Activated CD8-positive, alpha-beta T cell treated with anti-CD3 and anti-CD28 coated beads, Interleukin-2, amount 10 ng/mL, durations not matched to agents 7 days and 5 days (primary cell): ENCODE measurements at places on chromosomes 5 and 9. TPM values are rescaled to one million over a fixed set of nuclear protein-coding genes. Genes with fewer than 3 reads are reported as not detected.

DNA sequence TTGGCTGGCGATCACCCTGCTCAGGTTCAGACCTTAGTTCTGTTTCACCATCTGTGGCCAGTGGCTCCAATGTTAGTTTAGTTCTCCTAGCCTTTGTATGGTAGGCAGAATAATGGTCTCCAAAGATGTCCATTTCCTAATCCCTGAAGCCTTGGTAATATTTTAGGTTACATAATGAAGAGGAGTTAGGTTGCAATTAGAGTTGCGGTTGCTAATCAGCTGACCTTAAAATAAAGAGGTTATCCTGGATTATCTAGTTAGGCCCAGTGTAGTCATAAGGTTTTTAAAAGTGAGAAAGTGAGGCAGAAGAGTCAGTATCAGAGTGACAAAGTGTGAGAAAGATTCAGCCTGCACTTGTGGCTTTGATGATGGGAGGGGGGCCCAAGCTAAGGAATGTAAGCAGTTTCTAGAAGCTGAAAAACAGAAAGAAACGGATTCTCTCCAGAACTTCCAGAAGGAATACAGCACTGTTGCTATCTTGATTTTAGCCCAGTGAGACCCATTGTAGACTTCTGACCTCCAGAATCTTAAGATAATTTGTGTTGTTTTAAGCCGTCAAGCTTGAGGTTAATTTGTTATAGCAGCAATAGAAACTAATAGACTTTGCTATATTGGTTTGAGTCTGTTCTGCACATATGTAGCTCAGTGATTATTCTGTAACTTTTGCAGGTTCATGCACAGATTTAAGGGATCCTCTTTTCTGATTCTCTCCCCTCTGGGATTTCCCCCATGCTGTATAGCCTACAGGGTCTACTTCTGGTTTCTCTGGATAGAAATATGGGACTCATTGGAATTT lies 21.6 kb downstream of the LNPEP start:
- H3K4me1 ChIP-seq: peaks cover 81% of the 10 kb centered on the region
- no peak for DNase-seq
- H3K36me3 ChIP-seq: peaks cover 36% of the 10 kb centered on the region
- peak overlapping the region; percentile 60 for H3K4me3 ChIP-seq
- peak overlapping the region; percentile 81 for H3K27ac ChIP-seq

SPINK1 gene
- total RNA-seq: not detected

GABBR2 gene
- not detected for total RNA-seq

- no peaks in the 10 kb centered on the region for H3K4me1 ChIP-seq
- H3K27ac ChIP-seq: no peak overlapping the region
- no peak for DNase-seq
Measured at GRCh38 chr5:152270096-152270495, 135.0 kb downstream of the NMUR2 start.

DNA sequence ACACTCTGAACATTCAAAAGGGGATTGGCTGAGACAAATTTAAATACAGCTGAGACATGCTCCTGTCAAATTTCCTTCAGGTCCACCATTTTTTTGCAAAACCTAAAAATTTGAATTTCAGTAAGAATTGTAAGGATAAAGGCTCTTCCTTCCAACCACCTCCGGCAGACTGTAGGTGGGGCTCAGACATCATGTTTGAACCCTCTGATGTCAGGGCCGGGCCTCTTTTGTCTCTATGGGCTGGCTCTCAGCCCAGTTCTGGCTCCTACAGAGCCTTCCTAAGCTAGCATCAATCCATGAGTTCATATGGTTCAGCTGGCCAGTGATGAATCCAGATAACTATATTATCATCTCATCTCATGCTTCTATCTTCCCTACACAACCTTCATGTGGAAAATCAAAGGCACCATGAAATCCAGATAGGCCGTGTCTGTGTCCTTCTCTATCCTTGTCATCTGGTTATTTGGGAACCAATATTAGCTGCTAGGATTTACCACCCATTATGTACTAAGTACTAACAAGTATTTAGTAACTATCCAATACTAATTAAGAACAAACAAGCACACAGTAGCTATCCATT lies 44.2 kb downstream of the NIPSNAP3B start:
- DNase-seq: no peak
- no peak overlapping the region for H3K27ac ChIP-seq
- H3K4me1 ChIP-seq: no peaks in the 10 kb centered on the region
- no peak overlapping the region for H3K4me3 ChIP-seq

HAUS6 gene
- total RNA-seq: 29.2 TPM

SKP1 gene
- 206 TPM for total RNA-seq

GRCh38 chr9:4550777-4551484 lies 60.7 kb downstream of the SLC1A1 start:
- H3K4me3 ChIP-seq: no peak overlapping the region
- no peak overlapping the region for H3K27ac ChIP-seq
- peaks cover 9% of the 10 kb centered on the region for H3K4me1 ChIP-seq
- peak; percentile 24 for DNase-seq
- no peaks in the 10 kb centered on the region for H3K27me3 ChIP-seq
- H3K36me3 ChIP-seq: no peaks in the 10 kb centered on the region

GRCh38 chr9:1007312-1007711 lies 30.9 kb downstream of the DMRT3 start:
- H3K27me3 ChIP-seq: peaks cover 6% of the 10 kb centered on the region
- no peak overlapping the region for H3K27ac ChIP-seq
- DNase-seq: no peak
- no peaks in the 10 kb centered on the region for H3K36me3 ChIP-seq
- H3K4me1 ChIP-seq: peaks cover 14% of the 10 kb centered on the region
- H3K4me3 ChIP-seq: no peak overlapping the region

DNA sequence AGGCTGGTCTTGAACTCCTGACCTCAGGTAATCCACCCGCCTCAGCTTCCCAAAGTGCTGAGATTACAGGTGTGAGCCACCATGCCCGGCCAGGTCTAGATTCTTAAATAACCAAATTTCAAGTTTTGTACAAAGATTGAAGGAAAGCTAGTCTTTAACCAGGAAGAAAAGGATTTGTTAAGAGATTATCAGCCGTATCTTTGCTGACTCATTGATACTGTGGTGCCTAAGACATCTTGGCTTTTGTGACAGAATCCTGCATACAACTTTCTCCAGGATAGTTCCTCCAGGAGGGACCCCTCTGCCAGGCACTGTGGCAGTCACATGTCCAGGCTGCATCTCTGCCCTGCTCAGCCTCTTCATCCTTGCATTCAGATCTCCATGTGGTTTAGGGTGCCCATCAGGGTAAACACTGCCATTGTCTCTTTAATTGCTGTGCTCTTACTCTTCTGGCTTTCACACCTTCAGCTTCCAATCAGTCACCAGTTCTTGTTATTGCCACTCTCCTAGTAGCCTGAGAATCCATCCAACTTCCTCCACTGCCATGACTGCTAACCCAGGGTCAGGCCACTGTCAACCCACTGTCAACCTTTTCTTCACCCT lies 10.0 kb downstream of the MAP3K1 start:
- H3K4me3 ChIP-seq: no peak overlapping the region
- H3K27me3 ChIP-seq: no peaks in the 10 kb centered on the region
- peaks cover 61% of the 10 kb centered on the region for H3K4me1 ChIP-seq

DNA sequence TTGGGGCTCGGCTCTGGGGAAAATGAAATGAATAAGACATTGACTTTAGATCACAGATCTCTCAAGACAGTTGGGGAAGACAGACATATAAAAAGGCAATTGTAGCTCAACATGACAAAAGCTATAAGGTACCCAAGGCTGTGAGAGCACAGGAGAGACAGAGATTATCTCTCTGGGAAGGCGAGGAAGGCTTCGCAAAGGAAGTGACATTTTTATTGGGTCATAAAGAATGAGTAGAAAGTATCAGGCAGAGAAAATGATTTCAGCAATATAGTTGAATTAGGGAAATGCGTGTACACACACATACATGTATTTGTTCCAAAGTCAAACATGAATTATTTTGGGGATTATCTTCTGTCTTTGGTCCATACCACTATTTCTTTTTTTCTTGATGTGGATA lies 381.8 kb upstream of the ADAMTSL1 start:
- H3K4me3 ChIP-seq: no peak overlapping the region
- no peaks in the 10 kb centered on the region for H3K27me3 ChIP-seq
- no peak for DNase-seq
- H3K36me3 ChIP-seq: no peaks in the 10 kb centered on the region

SLC30A5 gene
- 32.7 TPM for total RNA-seq

DNA sequence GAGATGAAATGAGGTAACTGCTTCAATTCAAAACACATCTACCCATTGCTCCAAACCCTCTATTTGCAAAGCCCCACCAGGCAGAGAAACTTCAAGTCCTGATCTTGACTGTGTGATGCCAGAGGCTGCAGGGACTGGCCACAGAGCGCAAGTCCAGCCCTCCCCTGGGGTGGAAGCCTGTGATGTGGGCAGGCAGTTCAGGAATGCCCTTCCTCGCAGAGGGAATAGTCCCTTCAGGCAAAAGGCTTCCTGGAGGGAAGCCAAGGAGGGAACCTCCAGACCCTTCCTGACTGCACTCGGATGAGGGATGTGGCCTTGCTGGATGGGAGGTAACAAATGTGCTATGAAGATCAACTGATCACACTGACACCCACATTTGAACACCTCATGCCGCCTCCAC lies 131.2 kb downstream of the SLIT3 start:
- no peak for DNase-seq
- H3K36me3 ChIP-seq: no peaks in the 10 kb centered on the region

OXCT1 gene
- total RNA-seq: 61.0 TPM

CCDC171 gene
- 1.9 TPM for total RNA-seq

DNA sequence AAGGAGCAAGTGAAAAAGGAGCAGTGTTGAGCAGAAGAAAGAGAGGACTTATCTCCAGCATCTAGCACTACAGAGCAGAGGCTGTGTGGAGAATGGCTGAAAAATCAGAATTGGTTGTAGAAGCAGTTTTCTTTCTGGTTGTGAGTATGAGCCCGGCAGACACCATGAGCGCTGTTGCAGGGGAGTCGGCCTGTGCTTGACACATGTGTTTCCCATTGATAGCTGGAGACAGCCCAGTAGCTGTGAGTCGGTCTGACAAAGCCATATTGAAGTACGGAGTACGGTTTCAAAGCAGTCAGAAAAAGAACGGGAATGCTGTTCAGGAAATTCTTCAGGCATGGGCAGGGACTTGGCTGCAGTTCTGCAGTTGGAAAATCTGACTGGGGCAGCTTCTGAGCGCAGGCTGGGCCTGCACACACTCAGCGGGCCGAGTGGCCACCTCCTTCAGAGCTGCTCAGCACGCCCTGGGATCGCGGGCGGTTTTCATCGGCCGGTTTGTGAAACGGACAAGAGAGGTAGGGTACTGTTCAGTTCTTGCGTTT lies at the start of gene SGCD:
SGCD (plus strand) TSS at position 447 of the 542 bp plus-strand sequence.
- H3K27me3 ChIP-seq: peaks cover 16% of the 10 kb centered on the region
- H3K36me3 ChIP-seq: no peaks in the 10 kb centered on the region
- no peak within 1 kb of the TSS for H3K27ac ChIP-seq
- no peak for DNase-seq
- H3K4me1 ChIP-seq: no peaks in the 10 kb centered on the region

GRCh38 chr9:4713849-4714248 lies 27.2 kb downstream of the AK3 start:
- H3K36me3 ChIP-seq: peaks cover 56% of the 10 kb centered on the region
- no peak overlapping the region for H3K27ac ChIP-seq
- no peaks in the 10 kb centered on the region for H3K4me1 ChIP-seq
- DNase-seq: no peak
- H3K4me3 ChIP-seq: no peak overlapping the region

DNA sequence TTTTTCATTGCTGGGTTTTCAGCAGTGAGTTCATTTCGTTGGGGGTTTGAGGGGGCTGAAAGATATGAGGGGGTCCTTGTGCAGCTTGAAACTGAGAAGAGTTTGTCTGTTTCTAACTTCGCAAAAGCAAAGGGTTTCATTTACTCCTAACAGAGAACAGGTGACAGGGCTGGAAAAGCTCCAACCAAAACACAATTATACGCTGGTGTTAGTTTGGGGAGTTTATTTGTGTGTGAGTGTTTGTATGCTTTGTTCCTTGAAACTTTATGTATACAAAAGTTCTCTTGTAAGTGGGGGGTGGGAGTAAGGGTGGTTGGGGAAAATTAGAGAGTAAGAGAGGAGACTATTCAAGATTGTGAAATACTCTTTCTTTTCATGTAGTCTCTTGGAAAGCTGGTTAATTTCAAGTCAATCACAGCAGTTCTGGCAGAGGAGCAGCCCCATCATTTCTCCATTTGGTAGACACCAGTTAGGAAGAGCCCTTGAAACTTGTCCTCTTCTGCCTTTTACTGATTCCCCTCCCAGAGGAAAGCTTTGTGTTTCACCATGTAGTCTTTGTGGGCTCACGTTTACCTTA lies 881 bp downstream of the TNFAIP8 start:
- no peaks in the 10 kb centered on the region for H3K27me3 ChIP-seq
- H3K36me3 ChIP-seq: peaks cover 55% of the 10 kb centered on the region
- no peak for DNase-seq

DNA sequence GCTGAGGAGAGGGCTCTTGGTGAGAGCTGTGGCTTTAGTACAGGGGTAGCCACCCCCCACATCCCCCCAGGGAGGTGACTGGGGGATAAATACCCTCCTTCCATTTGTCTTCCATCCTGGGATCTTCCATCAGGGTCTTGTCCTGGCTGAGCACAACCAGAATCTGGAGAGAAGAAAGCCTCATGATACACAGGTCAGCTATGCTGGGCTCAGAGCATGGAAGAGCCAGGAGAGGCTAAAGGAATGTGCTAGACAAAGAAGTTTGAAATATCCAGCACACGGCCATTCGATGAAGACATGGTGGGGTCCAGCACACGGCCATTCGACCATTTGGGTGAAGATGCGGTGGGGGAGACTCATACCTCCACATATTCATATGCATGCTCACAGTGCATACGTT lies 30.0 kb downstream of the ROPN1L start:
- H3K27ac ChIP-seq: no peak overlapping the region
- no peak overlapping the region for H3K4me3 ChIP-seq
- DNase-seq: no peak

SPINK4 gene
- not detected for total RNA-seq

DNA sequence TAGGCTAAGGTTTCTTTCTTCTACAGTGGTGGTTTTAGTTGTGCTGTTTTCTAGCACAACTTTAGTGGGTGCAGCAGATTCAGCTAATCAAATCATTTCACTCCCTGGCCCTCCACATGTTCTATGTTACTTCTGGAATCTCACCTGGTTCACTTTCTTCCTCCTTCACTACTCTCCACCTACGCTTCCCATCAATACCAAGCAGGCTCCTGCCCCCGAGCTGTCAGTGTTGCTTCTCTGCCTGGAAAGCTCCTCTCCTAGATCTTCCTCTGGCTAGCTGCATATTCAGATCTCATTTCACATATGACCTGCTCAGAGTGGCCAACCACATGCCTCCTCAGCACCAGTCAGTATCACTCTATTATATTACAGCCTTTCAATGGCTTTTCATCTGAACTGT lies 19.6 kb upstream of the GABRB2 start:
- no peaks in the 10 kb centered on the region for H3K27me3 ChIP-seq
- no peak overlapping the region for H3K27ac ChIP-seq

- no peak for DNase-seq
- H3K27me3 ChIP-seq: peaks cover 3% of the 10 kb centered on the region
- no peak overlapping the region for H3K4me3 ChIP-seq
- H3K36me3 ChIP-seq: no peaks in the 10 kb centered on the region
Measured at GRCh38 chr5:137834498-137835049, 33.1 kb upstream of the MYOT start.
